ENCODE measurements at places on chromosomes 12 and 14. TPM values are rescaled to one million over a fixed set of nuclear protein-coding genes. Genes with fewer than 3 reads are reported as not detected.

DNA sequence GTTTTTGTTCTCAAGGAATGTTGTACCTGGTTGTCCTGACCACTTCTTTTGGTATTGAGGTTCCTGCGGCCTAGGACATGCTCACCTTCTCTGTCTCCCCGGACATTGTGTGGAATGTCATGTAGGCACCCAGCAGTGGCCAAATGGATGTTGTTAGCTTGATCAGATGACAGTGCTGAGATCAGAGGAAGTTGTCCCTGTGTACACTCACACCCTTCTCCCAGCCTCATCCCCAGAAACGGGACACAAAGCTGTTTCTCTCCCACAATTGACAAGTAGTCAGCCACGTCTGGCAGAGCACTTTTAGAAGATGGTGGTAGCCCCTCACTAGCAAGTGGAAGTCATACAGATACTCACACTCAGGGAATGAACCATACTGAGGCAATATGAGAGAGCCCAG lies 3.0 kb downstream of the PLEKHH1 start:
- no peak for DNase-seq

The SMCO2 gene
- 1.4 TPM for total RNA-seq

DNA sequence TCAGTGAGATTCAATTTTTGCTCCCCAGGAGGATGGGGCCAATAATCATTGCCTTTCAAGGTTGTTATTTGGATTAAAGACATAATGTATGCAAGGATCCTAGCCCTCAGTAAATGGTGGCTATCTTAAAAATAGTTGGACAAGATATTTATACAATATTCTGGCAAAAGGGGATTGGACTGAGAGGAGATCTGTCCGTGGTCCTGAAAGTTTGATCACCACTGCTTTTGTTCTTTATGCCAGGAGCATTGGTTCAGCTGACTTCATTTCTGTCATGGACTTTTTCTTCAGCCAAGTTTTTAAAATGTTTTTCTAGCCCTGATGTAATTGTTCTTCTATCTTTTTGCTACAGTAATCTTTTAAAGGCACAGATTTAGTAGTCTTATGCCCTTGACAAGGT lies 70.2 kb upstream of the TCL1A start:
- no peak for DNase-seq

GRCh38 chr14:100312877-100313400 lies 6.7 kb upstream of the SLC25A29 start:
- DNase-seq = no peak

DNA sequence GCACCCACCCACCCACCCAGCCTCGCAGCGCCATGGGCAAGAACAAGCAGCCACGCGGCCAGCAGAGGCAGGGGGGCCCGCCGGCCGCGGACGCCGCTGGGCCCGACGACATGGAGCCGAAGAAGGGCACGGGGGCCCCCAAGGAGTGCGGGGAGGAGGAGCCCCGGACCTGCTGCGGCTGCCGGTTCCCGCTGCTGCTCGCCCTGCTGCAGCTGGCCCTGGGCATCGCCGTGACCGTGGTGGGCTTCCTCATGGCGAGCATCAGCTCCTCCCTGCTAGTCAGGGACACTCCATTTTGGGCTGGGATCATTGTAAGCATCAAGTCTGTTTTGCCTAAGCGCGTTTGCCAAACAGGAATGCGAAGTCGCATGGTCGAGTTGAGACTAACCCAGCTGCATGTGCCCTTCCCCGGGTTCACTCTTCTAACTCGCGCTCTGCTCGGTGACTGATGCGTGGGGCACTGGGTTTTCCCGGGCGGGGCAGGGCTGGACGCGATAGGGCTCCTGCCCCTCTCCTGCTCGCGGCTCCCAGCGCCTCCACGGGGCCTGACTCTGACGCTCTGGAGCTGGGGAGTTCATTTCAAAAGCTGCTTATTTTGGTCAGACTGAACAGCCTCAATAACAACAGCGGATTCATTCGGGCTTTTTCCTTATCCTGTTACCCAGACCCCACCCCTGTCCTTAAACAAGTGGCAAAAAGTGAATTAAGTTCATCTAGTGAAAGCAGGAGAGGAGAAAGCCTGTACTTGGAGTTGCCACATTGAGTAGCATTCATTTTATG lies 458 bp downstream of the SSPN start:
- DNase-seq = no peak
